Muscle of back (tissue), 13 donors: ENCODE measurements at places on chromosomes 5 and 9.

- DNase-seq: no peak
Observed at GRCh38 chr5:139671096-139671841, 23.1 kb downstream of the CXXC5 start.

DNA sequence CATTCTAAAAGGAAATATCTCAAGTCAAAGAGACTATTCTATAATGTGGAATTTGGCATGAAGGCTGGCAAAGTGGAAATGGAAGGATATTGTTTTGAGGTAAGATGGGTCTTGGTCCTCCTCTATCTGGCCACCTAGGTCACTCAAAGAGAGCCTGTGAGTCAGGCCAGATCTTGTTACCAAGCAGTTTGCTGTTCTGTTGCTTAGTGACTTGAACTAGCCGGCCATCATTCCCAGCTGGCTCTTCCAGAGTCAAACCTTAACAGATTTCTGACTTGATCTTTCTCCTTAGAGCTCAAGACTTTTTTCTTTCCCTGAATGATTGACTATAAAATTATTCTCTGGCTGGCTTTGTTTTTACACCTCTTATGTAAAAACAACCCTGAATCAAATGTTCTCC, 136.1 kb downstream of the PDE4D start:
- DNase-seq: no peak

- DNase-seq: no peak
Observed at GRCh38 chr5:148875205-148875875, 48.9 kb downstream of the ADRB2 start.

DNA sequence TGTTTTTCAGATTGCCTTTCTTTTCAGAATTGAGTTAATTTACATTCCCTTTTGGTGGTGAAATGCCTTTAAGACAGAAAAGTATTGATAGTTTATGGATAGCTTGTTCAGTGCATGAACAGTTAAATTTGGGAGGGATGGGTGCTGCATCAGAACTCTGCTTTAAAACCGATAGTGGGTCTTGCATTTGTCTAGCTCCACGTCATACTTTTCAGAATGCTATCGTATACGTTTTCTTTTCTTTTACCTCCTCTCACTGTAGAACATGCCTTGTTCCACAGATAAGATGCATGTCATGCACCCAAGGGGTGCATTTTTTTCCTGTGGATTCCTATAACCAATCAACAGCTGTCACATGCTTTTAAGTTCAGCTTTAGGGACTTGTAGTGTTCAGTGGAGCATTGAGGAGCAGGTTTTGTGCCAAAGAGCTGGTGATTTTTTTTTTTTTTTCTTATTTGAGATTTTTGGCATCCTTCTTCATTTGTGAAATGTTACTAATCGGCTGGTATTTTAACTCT, 2.3 kb downstream of the SLC44A1 start:
- no peak for DNase-seq

GRCh38 chr5:176719113-176719739, 71.9 kb downstream of the TSPAN17 start:
- no peak for DNase-seq

- no peak for DNase-seq
Observed at GRCh38 chr5:502325-503079, 21.7 kb downstream of the SLC9A3 start.

- DNase-seq: no peak
Observed at GRCh38 chr5:32935283-32935682, 224.2 kb downstream of the NPR3 start.

DNA sequence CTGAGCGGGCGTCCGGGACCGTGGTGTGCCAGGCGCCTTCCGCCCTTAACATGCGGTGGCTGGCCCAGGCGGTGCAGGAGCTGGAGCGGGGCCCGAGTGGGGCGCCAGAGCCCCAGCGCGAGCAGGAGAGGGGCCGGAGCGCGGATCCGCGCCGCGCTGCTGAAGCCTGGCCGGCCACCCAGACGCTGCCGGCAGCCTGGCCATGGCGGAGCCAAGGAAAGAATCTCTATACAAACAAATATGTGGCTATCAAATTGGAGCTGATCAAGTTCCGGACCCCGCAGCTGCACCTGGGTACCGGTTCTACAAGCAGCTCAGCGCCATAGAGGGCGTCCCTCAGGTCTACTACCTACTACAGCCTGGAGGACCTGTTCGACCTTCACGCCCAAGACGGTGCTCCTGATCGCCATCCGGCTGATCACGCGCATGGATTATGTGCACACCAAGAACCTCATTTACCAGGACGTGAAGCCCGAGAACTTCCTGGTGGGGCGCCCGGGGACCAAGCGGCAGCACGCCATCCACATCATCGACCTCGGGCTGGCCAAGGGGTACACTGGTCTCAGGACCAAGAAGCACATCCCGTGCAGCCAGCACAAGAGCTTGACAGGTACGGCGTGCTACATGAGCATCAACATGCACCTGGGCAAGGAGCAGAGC, 55.8 kb downstream of the JAK2 start:
- no peak for DNase-seq

- DNase-seq: no peak
Observed at GRCh38 chr9:123111427-123112014, 78.1 kb downstream of the GPR21 start.

DNA sequence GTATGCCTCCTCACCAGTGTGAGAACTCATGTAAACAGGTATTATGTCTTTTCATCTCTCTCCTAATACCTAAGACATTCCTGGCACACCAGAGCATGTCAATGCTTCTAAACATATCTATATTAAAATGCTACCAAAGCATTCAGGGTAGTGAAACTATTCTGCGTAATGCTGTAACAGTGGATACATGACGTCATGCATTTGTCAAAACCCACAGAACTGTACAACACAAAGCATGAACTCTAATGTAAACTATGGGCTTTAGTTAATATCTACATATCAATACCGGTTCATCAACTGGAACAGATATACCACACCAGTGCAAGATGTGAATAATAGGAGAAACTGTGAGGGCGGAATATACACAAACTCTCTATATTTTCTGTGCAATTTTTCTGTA, 72.2 kb upstream of the GABRP start:
- no peak for DNase-seq

DNA sequence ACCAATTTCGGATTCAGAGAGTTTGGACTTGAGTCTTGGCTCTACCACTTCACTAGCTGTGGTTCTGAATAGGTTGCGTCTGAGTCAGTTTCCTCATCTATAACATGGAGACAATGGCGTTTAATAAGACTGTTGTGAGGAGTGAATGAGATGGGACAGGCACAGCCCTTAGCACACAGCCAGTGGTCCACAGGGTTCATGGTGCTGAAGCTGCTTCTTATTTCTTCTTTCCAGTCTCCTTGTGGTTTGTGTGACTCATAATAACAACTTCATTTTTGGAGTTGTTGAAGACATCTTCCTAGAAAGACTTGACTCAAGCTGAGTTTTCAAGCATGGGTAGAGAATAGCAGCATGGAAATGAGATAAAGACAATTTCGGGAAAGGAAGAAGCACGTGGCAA, 172.6 kb upstream of the PPP2R2B start:
- no peak for DNase-seq

GRCh38 chr5:143537056-143537455, 133.6 kb upstream of the NR3C1 start:
- no peak for DNase-seq

DNA sequence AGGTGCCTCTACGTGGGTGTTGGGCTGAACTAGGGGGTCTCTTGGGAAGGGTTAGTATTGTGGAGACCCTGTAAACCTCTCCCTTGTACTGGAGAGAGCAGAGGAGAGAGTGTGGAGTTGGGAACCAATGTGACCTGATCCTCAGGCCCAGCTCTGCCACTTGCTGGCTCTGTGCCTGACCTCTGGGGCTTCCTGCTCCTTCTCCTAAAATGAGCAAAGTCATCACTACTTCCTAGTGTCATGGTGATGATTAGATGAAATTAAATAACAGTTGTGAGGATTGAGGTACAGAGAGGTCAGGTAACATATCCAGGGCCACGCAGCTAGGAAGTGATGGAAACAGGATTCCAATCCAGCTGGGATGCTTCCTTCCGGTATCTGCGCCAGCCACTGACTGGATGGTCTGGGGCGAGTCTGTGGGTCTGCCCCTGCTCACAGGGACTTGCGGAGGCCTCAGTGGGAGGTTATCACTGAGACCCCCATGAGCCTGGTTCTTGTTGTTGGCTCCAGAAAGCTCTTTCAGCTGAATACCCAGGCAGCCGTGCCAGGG, 9.2 kb downstream of the GALNT10 start:
- DNase-seq: no peak

GRCh38 chr9:114315723-114316363, 7.1 kb upstream of the ORM1 start:
- DNase-seq: no peak

- peak; percentile 86 for DNase-seq
Observed at GRCh38 chr5:171494452-171495121, 75.1 kb downstream of the FGF18 start.

- DNase-seq: no peak
Observed at GRCh38 chr9:20240498-20240897, 381.8 kb downstream of the MLLT3 start.

DNA sequence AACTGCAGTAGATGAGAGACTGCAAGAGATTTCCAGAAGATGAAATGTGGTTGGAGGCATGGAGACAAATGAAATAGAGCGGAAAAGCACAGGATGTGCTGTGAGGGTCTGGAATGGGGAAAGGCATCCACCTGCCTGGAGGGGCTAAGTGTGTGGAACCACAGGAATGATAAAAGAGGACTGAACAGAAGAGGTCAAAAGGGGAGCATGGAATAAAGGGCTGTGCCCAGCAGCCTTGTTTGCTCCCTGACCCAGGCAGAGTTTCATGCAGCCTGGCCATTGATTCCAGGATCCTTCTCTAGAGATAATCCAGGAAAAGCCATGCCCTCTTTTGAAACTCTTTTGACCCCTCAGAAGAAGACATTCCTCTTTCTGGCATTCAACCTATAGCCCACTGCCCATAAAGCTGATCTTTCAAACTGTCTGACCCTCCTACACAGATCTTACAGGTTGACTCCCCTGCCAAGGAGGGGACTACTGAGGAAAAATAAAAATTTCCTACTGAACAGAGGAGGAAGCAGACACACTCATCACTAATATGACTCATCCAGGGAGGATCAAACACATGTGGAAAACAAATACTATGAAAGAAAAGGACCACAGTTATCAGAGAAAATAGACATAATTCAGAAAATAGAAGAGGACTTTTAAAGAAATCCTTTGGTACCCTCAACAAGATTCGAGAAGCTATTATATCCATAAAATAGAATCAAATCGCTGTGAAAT, 273.5 kb upstream of the PCSK5 start:
- DNase-seq: no peak

GRCh38 chr5:176400382-176401156, 12.0 kb downstream of the HIGD2A start:
- DNase-seq: no peak

DNA sequence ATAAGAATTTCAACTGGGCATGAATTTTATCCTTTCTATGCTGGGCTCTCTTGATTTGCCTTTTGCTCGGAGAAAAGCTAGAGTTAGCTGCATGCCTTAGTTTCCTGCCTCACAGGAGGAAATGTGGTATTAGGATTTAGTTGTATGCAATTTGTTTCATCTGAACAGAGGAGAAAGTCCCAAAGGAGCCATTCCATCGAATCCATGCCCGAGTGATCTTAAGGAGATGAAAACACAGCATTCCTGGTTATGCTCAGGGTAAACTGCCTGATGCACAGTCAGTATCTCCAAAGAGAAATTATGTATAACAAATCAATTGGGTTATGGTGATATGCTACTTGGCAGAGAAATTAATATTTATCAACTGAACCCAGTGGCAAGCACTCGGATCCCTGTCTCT, 51.1 kb downstream of the TTC1 start:
- DNase-seq: no peak

DNA sequence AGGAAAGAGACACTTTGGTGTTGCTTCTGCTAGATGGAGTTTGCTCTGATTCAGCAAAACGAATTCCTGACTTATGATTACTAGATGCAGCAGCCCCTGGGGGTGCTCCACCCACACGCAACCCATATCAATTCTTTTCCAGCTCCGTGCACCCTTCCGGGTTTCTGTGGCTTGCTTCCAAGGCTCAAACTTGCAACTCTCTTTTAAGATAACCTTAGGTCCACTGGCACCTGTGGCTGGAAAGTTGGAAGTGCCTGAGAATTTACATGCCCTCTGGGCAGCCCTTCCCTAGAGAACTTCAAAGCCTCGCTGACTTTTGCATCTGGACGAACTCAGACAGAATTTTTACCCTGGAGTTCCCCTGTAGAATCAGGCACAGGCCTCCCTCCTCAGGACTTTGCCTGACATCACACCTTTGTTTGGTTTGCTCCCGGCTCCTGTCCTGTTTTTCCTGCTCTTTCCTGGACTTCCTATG, 224.9 kb downstream of the SNX18 start:
- no peak for DNase-seq

DNA sequence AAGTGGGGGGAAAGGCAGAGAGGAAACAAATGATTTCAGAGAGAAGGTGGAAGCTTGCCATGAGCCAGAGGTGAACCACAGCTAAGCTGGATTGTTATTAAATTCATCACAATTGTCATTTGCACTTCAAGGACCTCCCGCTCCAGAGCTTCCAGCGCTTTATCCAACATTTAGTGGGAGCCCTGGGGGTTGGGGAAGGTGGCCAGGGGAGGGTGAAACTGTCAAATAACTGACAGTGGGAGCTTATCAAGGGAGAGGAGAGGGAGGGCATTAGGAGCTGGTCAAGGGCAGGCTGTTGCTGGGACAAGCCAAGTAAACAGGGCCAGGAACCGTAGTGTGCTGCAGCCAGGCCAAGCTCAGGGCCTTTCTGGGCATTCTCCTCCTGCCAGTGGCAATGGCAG, 71.5 kb downstream of the SIL1 start:
- no peak for DNase-seq

GRCh38 chr5:116864157-116864837, 289.7 kb upstream of the SEMA6A start:
- no peak for DNase-seq

DNA sequence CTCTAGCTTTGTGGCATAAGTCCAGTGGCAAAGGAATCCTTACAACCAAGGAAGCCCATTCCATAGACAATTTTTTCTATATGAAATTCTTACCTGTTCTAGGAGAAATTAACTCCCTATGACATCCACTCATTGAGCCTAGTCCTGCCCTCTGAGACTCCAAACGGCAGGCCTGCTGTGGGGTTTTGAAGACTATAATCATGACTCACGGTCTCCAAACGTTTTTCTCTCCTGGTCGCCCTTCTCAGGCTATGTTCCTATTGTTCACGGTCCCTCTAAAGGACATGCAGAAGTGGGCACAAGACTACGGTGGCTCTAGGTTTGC, 611 bp downstream of the EXOSC3 start:
- DNase-seq: no peak

GRCh38 chr5:168251259-168251658, 40.2 kb upstream of the WWC1 start:
- no peak for DNase-seq

DNA sequence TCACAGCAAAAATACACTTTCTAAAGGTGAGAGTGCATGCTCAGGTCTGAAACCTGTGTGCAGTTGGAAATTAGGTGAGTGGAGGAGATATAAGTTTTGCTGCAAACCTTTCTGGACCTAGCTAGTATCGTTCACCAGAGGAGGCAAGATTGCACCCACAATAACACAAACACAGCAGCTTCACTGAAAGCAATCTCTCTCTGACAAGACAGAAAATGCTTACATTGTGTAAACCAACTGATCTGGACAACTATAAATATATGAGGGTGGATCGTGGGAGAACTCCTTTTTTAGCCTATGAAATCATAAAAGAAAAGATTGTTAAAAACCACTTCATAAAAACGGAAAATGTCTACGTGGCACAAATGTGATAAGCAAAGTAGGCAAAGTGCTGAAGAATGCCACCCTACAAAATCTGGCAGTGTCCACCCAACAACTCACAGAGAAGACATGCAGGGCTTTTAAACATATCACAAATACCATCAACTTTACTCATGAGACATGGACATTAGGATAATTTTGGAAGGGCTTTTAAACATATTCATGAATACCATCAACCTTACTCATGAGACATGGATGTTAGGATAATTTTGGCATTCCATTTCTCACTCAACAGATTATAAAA, 134.3 kb downstream of the CDH18 start:
- DNase-seq: peak; percentile 78
